ENCODE measurements at places on chromosomes 11 and 22.

DNA sequence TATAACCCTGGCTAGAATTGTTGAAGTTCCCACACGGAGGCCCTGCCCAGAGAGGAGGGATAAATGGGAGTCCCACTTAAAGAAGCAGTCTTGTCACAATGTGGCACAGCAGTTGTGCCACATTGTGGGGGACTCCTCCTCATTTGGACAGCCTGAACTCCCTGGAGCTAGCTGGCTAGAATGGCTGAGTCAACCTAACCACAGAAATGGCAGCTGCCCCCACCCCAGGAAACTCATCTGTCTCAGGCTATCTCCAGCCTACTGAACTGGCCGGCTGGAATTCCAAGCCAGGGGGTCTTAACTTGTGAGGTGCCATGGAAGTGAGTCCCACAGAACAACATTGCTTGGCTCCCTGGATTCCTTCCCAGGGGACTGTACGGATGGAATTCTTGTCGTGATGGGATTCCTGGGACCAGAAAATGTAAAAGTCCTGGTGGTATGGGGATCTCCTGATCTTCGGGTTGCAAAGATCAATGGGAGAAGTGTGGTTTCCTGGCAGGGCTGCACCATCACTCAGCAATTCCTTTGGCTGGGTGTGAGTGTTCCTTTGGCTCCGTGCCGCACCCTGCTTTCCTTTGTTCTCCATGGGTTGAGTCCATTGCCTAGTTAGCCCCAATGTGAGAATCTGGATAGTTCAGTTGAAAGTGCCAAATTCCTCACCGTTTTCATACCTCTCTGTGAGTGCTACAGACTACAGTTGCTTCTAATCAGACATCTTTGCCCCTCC, 791.2 kb upstream of the FAT3 start:
- DNase-seq = no peak

- no peak for DNase-seq
Observed at GRCh38 chr22:33142282-33143055, 84.3 kb upstream of the SYN3 start.

DNA sequence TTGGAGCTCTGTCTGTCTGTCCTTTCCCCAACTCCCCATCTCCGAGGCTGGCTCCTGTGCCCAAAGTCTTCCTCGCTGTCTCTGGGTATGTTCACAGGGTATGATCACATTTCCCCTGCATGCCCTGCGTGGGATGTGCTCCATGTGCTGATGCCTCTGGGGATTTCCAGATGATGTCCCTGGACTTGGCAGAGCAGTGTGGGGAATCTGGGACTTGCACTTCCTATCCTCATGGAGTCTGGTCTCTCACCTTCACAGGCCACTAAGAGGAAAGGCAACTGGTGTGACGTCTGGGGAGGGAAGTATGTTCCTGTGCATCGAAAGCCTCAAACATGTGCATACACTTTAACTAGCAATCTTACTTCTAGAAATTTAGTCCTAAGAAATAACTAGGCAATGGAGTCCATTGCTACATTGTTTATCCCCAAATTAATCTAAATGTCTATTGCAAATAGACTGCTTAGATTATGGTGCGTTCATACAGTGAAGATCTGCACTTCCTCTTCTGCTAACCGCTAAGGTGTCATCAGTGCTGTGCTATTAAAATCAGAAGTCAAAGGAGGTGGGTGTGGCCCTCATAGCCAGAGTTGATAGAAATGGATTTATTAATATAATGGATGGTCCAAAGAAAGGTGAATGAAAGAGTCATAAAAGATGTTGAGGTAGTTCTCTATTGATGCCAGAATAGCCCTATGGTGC, 20.8 kb downstream of the TIMP3 start:
- DNase-seq = no peak

GRCh38 chr11:1867381-1867780, 14.5 kb downstream of the LSP1 start:
- no peak for DNase-seq

GRCh38 chr11:99693941-99694492, 673.3 kb downstream of the CNTN5 start:
- DNase-seq = no peak

DNA sequence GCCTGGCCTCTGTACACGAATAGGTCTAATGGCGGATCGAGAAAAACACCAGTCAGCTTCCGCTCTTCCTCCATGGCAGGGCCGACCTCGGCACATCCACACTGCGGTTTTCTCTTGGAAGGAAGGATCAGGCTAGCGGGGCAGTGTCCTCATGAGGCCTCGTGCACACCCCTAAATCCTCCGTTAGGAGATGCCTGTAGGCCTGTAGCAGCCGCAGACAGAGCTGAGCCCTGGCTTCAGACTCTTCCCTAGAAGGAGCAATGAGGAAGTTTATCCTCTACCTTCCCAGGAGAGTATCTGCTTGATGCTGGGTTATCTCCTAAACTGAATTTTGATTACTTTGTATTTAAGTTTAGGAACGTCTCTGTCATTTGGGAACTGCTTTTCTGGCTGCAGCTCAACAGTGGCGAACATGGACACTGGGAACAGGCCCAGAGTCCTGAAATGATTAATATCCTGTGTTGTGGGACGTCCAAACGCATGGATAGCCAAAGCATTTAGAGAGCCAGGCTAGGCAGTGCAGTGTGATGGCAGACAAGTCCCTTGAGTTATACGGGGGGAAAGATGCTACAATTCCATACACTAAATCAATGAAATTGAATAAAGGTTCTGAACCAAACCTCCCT, 16.5 kb upstream of the BMAL1 start:
- no peak for DNase-seq

DNA sequence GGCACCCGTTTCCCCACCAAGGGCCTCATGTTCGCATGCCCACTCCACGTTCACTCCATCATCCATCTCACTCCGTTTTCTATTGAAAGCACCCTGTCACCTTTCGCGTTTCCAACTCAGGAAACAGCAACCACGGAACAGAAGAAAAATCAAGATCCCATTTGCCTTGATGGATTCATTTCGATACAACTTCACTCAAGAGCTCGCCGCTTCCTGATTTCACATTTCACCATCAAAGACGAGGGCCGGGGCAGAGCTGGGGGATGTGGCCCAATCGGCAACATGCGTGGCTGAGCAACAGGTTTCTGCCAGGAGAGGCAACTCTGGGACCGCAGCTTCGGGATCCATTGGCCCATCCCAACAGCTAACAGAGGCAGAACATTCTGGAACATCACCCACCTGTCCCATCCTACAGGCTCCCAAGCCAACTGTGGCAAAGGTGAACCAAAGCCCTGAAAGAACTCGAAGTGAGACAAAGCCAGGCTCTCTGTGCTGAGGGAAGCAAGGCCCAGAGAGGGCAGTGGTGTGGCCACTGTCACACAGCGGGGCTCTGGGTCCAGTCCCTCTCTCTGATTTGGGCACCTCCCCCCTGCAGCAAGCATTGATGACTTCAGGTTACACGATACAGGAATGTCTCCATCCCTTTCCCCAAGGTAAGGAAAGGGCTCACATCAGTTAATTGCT, 36.2 kb upstream of the CD5 start:
- no peak for DNase-seq

GRCh38 chr11:19724765-19725164, 12.1 kb downstream of the NAV2 start:
- no peak for DNase-seq

DNA sequence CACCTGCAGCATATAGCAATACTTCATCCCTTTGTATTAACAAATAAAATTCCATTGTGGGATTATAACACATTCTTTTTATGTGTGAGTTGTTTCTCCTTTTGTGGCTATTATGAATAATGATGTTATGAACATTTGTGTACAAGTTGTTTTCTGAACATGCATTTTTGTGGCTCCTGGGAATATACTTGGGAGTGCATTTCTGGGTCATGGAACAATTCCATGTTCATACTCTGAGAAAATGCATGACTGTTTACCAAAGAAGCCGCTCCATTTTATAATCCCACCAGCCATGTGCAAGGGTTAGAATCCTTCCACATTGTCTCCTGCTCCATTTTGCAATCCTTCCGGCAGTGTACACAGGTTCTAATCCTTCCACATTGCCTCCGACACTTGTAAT, 713.8 kb downstream of the TBC1D22A start:
- no peak for DNase-seq

- DNase-seq = no peak
Observed at GRCh38 chr22:46934746-46935491, 172.5 kb downstream of the TBC1D22A start.

DNA sequence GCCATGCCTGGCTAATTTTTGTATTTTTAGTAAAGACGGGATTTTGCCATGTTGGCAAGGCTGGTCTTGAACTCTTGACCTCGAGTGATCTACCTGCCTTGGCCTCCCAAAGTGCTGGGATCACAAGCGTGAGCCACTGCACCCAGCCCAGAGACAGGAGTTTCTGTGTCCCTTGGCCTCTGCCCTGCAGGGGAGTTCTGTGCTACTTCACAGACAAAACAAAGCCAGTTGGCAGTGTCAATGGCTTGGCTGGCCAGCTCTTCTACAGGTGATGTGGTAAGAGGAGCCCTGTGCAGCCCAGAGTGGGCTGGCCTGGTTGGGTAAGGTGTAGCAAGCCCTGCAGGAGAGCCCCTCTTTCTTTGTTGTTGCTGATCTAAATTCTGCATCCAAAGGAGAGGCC, 60.5 kb upstream of the SHISAL1 start:
- DNase-seq = no peak

- DNase-seq = no peak
Observed at GRCh38 chr22:38943201-38943600, 14.2 kb upstream of the APOBEC3A start.

- DNase-seq = no peak
Observed at GRCh38 chr11:106156290-106156937, 79.0 kb downstream of the AASDHPPT start.

DNA sequence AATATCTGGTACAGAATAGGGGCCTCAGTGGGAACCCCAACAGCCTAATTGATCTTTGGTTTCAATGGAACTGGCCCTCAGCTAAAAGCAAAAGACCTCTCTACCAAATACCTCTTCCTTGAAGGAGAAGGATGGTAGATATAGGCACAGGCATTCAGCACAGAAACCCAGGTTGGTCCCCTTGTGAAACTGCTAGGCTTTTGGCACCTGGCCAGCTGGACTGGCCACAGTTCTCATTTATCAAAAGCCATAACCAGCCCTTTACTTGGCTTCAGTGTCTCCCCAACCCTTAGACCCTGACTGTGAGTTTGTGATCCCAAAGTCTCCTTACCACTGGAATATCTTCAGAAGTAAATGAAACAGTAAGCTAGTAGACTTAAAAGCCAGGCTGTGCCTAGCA, 152.9 kb downstream of the TENM4 start:
- no peak for DNase-seq

DNA sequence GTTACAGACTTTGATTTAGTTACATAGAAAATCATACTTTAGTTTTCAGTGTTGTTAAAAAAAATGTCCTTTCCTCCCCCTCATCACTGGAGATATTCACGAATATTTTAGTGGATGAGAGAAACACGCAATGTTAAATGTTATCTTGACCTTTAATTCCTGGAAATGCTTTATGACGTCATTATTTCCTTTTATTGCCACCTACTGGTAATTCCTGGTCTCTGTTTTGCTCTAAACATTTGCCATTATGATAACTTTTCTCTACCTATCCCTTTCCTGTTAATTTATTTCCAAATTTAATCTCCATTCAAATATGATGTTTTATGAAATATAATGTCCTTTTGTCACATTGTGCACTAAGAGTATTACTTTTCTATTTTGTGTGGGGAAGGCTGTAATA, 770.6 kb downstream of the FAM181B start:
- DNase-seq = no peak

- DNase-seq = no peak
Observed at GRCh38 chr11:64969209-64969608, 2.7 kb downstream of the MAJIN start.

GRCh38 chr22:17563936-17564391, 666 bp downstream of the SLC25A18 start:
- no peak for DNase-seq

GRCh38 chr11:27699926-27700350, 317 bp downstream of the BDNF start:
- no peak for DNase-seq

- no peak for DNase-seq
Observed at GRCh38 chr22:40635940-40636379, 559 bp downstream of the MRTFA start.

DNA sequence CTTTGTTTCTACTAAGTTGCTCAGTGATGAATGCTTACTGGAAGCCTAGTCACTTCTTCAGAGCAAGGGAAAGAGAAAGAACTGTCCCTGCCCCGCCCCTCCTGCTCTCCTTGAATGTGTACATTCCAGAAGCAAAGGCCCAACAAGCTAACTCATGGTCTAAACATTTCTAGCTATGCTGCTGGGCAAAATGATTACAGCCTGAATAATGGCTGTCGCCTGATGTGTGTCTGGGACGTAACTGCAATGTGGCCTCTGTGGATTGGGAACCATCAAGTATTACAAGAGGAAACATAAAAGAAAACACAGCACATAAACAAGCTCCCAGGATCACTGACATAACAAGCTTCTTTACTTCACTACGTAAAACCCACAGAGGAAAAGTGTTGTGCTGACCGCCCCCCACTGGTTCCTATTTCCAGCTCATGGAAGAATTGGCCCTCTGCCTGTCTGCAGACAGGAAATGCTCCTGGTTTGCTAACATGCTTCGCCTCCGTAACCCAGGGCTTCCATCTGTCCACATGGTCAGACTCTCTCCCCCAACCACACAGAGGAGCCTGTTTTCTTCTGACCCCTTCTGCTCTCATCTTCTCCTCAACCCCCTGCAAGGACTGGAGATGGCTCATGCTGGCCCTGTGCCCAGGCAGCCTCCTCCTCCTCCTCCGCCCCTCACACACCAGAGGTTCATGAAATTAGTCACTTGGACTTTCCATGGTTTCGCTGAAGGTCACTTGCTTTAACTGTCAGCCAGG, 187.2 kb downstream of the MAML2 start:
- DNase-seq = peak; percentile 34

GRCh38 chr22:36304429-36304828, 51.5 kb downstream of the APOL1 start:
- no peak for DNase-seq

- DNase-seq = no peak
Observed at GRCh38 chr11:27012234-27012921, 18.5 kb downstream of the FIBIN start.

DNA sequence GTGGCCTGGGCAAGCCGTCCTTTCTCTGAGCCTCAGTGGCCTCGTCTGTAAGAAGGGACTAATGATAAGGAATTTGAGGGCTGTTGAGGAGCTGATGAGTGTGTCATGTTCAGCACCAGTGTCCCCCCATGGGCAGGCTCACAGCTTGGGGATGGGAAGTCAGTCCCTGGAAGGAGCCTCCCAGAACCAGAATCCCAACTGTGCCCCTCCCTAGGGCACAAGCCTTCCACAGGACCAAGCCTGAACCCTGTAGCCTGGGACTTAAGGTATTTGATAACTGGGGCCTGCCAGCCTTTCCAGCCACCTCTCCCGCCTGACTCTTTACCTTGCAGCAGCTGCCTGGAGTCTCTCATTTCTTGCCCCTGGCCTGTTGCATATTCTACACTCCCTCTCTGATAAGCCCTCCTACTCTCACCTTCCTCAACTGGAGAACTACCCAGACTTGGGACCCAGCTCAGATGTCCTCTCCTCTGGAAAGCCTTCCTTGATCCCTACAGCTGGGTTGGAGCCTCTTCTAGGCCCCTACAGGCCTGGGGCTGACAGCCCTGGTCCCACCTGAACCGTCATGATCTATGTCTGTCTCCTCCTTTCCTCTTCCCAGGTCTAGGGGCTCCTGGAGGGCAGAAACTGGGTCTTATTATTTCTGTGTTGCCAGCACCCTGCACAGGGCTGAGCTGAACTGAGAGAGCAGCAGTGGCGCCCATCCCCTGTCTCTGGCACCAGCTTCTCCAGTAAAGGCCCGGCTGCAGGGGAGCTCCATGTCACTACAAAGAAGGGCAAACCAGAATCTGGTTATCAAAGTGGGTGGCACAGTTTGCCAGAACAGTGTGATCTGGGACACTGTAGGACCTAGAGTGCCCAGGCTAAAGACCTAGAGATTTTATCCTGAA, 1.6 kb downstream of the P2RY2 start:
- DNase-seq = no peak
